Eye (tissue), 1 donor: ENCODE measurements at places on chromosomes 5 and 9.
A peak's percentile ranks its signal among the peaks of the same experiment; 100 is the strongest.

- DNase-seq, result peak; percentile 53
Measured at GRCh38 chr9:103242025-103242424, 246.9 kb downstream of the CYLC2 start.

GRCh38 chr5:164652276-164652660 lies 1146.8 kb downstream of the MAT2B start:
- DNase-seq, result no peak

DNA sequence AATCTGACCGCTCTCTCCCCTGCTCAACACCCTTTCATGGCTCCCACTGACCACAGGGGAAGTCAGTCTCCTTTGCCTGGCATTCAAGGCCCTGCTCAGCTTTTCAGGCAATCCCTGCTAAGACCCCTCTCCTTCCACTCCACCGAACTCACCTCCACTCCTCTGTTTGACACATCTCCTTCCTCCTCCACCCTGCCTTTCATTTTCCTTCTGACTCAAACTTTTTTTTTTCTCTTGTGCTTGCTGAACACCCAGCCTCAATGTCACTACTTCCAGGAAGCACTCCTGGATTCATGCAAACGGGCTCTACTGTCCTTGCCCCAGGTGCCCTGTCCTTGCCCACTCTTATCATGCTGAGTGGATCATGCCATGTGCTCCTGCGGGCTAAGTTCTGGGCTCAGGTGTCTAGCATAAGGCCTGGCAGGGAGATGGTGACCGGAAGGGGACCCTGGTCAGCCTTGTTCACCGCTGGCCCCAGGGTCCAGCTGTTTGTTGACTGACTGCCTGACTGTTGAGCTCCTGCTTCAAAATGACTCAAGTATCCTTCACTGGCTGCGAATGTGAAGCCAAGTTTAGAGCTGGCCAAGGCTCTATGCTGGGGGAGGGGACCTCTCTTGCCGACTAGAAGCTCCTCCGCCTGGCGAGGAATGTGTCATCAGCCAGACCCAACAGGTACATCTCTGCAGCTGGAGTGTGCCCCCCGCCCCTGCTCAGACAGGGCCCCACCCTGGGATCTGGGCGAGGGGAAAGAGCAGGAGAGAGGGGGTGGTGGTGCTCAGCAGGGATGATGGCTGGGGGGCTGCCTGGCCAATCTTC lies 6.2 kb downstream of the NR5A1 start:
- no peak for DNase-seq

DNA sequence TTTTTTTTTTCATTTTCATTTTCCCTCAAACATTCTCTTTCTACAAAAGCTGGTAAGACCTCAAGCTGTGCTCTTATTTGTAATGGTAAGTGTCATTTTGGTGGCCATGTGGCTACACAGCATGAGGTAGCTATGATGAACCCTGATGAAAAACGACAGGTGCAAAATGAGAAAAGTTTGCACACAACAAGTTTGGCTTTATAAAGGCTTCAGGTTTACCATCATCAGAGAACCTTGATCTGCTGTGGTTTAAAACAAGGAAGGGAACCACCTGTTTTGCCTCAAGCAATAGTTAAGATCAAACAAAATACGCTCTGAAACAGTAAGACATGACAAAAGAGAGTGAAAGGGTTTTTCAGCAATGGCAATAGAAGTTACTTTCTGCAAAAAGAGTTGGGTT lies 1124.6 kb upstream of the ACO1 start:
- peak; percentile 11 for DNase-seq

DNA sequence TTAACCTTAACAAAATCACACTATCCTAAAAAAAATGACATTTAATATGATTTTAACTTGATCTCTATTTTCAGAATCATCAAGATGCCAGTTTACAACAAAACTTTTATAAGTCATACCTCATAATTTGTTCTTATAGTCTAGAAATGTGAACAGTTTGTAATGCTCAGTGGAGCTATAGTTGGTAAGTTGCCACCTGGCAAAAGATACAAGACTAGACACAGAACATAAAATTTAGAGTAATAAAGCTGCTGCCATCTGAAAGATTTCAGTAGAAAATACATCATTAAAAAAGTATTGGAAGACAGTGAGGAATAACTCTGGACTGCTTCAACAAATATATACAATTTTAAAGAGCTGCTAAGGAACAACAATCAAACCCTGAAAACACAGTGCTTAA lies 233.8 kb downstream of the GABRG2 start:
- no peak for DNase-seq

GRCh38 chr5:143041461-143041860 lies 271.3 kb downstream of the ARHGAP26 start:
- peak; percentile 78 for DNase-seq

- DNase-seq, result no peak
Measured at GRCh38 chr9:105883847-105884246, 189.5 kb downstream of the TMEM38B start.

DNA sequence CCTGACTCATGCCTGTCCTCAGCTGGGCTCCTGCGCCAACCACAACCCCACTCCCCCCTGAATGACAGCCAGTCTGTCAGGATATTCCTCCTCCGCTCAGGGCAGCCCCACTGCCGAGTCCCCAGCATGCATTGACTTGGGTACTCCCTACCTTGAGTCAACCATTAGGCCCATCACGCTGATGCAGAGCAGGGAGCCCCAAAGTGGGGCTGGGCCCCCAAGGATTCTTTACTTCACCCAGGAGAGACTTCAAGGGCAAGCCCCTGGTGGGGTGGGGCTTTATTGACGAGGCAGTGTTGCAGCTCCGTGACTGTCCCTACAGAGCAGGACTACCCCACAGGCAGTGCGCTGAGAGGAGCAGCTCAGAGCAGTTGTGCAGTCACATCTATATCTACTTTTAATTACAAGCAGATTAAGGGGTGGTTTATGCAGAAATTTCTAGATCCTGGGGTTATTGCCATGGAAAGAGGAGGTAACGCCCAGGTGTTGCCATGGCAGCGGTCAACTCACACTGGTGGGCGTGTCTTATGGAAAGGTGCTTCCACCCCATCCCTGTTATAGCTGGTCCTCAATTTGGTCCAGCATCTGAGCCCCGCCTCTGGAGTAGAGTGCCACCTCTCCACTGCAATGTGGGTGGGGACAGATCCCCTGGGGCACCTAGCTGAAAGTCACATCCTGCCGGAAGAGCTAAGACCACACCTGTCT lies 32.1 kb upstream of the FCN1 start:
- DNase-seq, result no peak

DNA sequence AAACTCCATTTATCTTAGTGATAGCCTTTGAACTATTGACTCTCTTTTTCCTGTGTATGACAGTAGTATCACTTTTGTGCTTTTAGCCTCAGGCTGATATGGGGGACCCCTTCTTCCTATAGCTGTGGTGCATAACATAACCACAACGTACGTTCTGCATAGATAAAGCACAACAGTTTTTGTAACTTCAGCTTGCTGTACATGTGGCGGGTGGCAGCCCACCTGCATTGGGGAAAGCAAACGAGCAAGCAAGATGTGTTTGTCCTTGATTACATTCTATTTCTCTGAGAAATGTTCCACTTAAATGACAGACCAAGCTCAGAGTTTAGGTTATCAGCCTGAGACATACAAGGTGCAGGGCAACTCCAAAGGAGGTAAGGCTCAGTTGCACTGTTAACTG lies 309.4 kb downstream of the KDM4C start:
- no peak for DNase-seq

- no peak for DNase-seq
Measured at GRCh38 chr5:127645300-127645726, 3.6 kb upstream of the CTXN3 start.

DNA sequence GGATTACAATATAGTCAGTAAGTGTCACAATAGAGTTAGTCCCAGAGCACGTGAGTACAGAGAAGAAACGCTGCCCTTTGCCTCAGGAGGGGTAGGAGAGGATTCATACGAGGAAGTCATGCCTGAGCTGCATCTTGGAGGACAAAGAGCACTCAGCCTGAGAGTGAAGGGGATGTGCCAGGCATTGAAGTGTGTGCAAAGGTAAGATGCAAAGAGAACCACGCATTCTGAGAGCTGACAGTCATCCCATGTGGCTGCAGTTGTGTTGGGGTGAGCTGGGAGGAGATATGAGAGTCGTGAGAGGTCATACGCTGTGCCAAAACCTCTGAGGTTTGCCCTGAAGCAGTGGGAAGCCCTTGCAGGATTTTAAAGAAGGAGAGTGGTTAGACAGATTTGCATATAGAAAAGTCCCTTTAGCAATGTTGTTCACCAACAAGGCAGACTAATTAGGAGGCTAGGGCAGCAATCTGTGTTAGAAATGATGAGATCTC lies 97.5 kb downstream of the PIP5K1B start:
- no peak for DNase-seq

DNA sequence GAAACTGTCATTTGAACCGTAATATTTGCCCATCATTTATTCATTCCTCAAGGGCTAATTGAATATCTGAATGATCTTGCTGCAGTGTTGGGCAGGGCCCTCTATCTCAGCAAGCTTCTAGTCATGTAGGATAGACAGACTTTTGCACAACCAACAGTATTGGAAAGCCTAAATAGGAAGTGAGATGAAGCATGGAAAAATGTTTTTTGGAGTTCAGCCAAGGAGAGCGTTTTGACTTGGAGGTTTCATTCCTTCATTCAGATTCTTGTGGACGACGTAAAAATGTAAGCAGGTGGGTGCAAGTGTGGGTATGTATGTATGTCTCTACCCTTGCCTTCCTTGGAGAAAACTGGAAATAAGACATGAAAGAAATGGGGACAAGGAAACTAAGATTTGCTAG lies 15.5 kb downstream of the DAPK1 start:
- DNase-seq, result no peak

GRCh38 chr9:1658661-1659362 lies 356.3 kb upstream of the SMARCA2 start:
- DNase-seq, result no peak

DNA sequence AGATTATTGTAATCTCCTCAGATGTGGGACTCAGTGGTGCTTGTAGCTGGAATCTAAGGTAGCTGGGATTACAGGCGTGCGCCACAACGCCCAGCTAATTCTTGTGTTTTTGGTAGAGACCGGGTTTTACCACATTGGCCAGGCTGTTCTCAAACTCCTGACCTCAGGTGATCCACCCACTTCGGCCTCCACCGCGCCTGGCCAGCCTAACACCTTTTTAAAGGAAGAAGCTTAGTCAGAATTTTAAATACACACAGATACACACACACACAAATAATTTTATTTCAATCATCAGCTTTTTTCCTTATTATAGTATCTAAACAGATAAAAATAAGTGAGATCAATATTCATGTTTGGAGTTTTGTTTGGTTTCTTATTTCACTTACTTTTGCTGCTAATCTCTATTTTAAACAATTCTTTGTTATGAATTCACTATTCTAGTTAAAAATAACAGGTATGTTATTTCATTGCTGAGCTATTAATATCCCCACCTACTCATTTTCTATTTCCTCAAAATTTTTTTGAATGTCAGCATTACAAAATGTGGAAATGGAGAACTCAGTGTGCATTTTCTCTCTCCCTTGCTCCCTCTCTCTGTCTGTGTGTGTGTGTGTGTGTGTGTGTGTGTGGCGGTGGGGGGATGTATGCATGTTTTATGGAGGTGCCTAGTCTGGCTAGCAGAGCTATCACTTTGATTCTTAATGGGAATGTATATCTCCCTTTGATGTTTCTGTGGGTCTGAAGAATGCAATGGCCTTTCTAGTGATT lies 960.6 kb upstream of the DMAC1 start:
- peak; percentile 46 for DNase-seq

DNA sequence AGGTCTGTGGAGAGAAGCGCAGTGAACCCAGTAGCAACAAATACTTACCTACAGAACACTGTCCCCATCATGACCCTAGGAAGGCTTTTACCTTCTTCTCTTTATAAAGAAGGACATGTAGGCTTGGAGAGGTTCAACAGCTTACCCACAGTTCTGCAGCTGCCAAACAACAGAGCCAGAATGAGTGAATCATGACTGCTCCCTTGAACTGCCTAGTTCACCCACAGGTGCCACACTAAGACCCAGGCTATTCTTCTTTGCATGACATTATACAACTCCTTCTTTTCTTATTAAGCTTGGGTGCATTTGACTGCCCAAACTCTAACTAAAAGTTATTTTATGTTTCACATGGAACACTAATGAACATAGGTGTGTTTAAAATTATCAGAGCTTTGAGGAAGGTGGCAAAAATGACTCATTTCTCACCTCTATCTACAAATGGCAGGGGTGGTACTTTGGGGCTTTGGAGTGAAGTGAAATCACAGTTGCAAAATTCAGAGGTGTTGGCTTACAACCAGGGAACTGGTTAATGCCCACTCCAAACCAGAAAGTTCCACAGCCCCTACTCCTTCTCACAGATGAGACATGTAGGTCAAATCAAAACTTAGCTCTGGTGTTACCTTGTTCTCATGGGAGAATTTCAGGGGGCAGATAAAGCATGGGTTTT lies 201.6 kb downstream of the SEMA6A start:
- no peak for DNase-seq

DNA sequence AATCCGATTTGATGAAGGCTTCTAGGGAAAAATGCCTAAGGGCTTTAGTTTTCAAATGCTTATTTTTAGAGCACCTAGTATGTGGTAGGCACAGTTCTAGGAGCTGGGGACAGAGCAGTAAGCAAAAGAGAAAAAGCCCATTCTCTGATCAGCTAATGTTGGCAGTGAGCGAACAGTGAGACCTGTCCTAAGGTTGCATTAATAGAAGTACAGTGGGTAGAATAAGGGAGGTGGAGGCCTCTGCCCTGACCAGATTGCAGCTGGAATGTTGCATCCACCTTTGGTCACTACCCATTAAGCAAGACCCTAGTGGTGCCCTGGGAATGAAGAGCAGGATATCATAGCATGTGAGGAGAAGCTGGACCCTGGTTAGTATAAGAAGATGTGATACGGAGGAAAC lies 20.1 kb downstream of the IL9 start:
- no peak for DNase-seq

- peak; percentile 62 for DNase-seq
Measured at GRCh38 chr5:179243333-179243732, 101.9 kb downstream of the ADAMTS2 start.

DNA sequence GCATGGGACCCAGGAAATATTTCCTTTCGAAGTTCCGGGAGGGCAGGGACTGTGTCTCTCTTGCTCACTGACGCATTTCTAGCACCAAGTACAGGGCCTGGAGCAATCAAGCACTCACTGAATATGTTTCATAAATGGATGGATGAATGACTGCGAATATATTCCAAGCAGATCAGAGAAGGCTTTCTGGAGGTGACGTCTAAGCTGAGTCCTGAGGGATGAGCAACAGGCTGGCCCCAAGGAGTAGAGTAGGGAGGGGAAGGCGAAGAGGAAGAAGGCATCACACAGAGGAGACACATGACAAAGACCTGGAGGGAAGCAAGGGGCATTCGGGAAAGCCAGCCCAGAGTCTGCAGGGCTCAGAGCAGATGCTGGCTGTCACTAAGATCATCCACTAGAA lies 13.9 kb downstream of the ANXA6 start:
- no peak for DNase-seq

GRCh38 chr9:135048046-135048757 lies 39.3 kb upstream of the OLFM1 start:
- DNase-seq, result no peak
